ENCODE measurements at places on chromosomes 12 and 14.

- H3K36me3 ChIP-seq, result no peaks in the 10 kb centered on the region
- H3K27ac ChIP-seq, result no peak overlapping the region
- H3K4me3 ChIP-seq, result no peak overlapping the region
- DNase-seq, result no peak
- H3K4me1 ChIP-seq, result no peaks in the 10 kb centered on the region
Observed at GRCh38 chr14:66629499-66629898, 121.6 kb downstream of the GPHN start.

GRCh38 chr14:63712123-63712522, 15.7 kb downstream of the SGPP1 start:
- DNase-seq, result no peak
- H3K27me3 ChIP-seq, result no peaks in the 10 kb centered on the region
- no peak overlapping the region for H3K4me3 ChIP-seq
- H3K4me1 ChIP-seq, result no peaks in the 10 kb centered on the region
- peaks cover 16% of the 10 kb centered on the region for H3K36me3 ChIP-seq
- H3K27ac ChIP-seq, result no peak overlapping the region

GRCh38 chr12:82474798-82475184, 116.5 kb downstream of the METTL25 start:
- no peak overlapping the region for H3K4me3 ChIP-seq
- H3K27ac ChIP-seq, result no peak overlapping the region
- H3K27me3 ChIP-seq, result no peaks in the 10 kb centered on the region
- H3K36me3 ChIP-seq, result no peaks in the 10 kb centered on the region
- H3K4me1 ChIP-seq, result no peaks in the 10 kb centered on the region

- H3K27me3 ChIP-seq, result no peaks in the 10 kb centered on the region
- peak overlapping the region; percentile 81 for H3K27ac ChIP-seq
- H3K4me1 ChIP-seq, result peaks cover 95% of the 10 kb centered on the region
- H3K36me3 ChIP-seq, result peaks cover 69% of the 10 kb centered on the region
- no peak overlapping the region for H3K4me3 ChIP-seq
- DNase-seq, result peak; percentile 74
Observed at GRCh38 chr12:11771356-11771755, 121.9 kb downstream of the ETV6 start.

DNA sequence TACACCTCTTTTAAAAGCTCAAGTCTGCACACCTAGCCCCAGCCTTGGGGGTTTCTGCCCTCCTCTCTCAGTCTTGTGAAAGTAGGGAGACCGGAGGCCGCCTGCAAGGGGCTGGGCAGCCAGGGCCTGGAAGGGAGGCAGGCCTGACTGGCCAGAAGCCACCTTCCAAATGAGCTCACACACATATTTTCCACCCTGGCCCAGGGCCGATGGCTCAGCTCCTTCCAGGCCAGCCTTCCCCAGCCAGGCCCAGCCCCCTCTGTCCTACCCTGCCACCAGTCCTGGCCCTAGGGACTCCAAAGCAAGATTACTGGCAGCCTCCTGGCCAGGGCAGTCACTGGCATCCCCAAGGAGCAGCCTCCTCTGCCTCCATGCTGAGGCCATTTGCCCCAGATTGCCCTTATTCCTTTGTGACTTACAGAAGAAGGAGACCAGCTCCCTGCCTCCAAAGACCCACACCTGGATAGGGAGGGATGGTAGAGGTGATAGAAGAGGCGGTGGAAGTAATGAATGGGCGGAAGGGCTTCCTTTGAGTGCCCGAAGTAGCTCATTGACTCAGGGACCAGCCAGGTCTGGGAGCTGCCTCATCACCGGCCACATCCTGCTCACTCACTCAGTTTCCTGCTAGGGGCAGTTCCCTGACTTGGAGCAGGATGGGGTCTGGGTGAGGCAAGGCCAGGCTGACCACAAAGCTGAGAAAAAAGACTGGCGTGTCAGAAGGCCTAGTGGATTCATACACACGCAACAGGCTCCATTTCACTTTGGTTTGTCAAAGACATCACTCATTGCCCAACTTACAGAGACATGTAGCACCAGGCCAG, 14.8 kb downstream of the MMP14 start:
- no peak overlapping the region for H3K27ac ChIP-seq
- no peak overlapping the region for H3K4me3 ChIP-seq
- DNase-seq, result peak; percentile 80
- H3K4me1 ChIP-seq, result peaks cover 3% of the 10 kb centered on the region

DNA sequence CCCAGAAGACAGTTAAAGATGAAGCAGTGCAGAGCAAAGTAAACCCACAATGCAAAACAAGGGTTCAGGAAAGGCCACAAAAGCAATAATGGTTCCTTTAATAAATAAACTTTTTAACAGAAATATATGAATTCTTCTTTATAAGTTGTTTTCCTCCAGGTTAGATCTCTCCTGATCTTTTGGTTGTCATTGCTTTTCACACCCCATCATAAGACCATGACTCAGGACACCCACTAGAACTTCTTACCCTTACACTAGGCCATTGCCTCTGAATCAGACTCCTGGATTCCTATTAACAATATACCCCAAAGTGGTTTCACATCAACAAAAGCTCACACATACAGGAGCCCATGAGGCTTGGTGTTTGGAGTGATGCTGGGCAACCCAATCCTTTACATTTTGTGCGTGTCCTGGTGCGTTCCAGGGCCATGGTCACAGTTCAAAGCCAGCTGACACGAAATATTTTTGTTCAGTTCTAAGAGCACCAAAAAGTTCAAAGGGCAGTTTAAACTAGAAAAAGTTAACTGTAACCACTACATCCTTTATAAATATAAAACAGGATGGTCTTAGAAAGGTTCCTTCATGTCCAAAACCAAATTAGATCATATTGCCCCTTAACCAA, 187.0 kb downstream of the EPS8 start:
- H3K4me3 ChIP-seq, result no peak overlapping the region
- DNase-seq, result no peak
- no peak overlapping the region for H3K27ac ChIP-seq
- no peaks in the 10 kb centered on the region for H3K27me3 ChIP-seq

- no peak for DNase-seq
- no peak overlapping the region for H3K4me3 ChIP-seq
- no peaks in the 10 kb centered on the region for H3K4me1 ChIP-seq
- no peaks in the 10 kb centered on the region for H3K27me3 ChIP-seq
- H3K27ac ChIP-seq, result no peak overlapping the region
Observed at GRCh38 chr12:80045594-80045993, 53.7 kb upstream of the OTOGL start.

DNA sequence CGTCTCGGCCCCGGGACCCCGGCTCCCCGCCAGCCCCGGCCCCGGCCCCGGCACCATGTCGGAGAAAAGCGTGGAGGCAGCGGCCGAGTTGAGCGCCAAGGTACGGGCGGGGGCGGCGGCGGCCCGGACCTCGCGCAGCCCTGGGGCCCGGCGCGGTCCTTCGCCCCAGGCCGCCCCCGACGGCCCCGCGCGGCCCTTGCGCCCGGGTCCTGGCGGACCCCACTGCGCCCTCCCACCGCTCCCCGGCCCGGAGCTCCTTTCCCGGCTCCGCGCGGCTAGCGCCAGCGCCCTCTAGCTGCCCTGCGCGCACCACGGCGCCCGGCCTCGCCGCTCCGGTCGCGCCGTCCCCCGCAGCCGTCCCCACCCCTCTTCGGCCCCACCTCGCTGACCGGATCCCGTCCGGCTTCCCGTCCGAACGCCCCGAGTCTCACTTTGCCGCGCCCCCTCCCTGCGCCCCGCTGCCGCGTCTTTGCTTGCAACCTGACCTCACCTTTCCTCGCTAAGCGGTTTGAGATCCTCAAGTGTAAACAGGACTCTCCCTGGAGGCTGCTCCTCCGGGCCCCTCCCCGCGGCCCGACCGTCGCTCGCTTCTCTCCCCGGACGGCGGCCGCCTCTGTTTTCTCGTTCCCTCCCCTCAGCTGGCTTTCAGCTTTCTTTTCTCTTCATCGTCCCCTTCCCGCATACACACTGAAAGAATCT, 637 bp downstream of the PTMS start:
- no peaks in the 10 kb centered on the region for H3K27me3 ChIP-seq
- no peak overlapping the region for H3K27ac ChIP-seq
- no peaks in the 10 kb centered on the region for H3K36me3 ChIP-seq
- H3K4me1 ChIP-seq, result peaks cover 68% of the 10 kb centered on the region
- peak; percentile 57 for DNase-seq

- H3K27ac ChIP-seq, result no peak overlapping the region
- H3K4me3 ChIP-seq, result peak overlapping the region; percentile 36
- peaks cover 38% of the 10 kb centered on the region for H3K4me1 ChIP-seq
- peaks cover 36% of the 10 kb centered on the region for H3K27me3 ChIP-seq
Observed at GRCh38 chr14:105201925-105202513, 20.9 kb upstream of the NUDT14 start.

- no peaks in the 10 kb centered on the region for H3K36me3 ChIP-seq
- DNase-seq, result no peak
- no peak overlapping the region for H3K4me3 ChIP-seq
- H3K27me3 ChIP-seq, result no peaks in the 10 kb centered on the region
- no peak overlapping the region for H3K27ac ChIP-seq
Observed at GRCh38 chr14:68146818-68147217, 327.2 kb downstream of the RAD51B start.

DNA sequence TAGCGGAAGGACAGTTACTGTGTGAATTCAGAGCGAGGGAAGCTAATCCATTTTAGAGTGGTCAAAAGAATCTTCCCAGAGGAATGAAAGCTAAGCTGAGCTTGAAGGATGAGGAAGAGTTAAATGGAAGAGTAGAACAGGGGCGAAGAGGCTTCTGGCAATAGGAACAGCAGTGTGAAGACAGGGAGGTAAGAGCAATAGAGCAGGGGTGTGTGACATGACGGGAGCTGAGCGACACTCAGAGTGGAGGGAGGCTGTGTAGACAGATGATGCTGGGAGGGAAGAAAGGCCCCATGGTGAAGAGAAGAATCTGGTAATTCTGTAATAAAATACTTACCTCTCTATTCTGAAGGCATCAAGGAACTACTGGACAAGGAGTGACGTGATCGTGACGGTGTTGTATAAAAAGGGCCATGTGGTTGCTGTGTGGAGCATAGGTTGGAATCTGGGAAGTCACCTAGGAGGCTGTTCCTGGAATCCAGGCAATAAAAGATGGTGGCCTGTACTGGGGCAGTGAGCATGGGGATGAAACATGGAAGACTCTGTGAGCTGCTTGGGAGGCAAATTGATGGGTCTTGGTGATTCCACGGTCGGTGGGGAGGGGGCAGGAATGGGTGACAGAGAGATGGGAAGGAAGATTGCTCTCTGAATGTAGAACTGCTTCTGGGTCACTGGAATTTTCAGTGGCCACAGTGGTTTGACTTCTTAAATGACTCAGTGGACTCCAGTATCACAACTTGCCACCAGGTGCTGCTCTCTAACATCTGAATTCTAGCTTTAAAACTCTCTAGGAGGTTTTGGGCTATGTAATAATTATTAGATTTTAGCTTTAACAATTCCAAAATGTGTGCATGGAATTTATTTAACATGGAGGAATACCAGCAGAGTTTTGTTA, 164.1 kb downstream of the ATP23 start:
- H3K27me3 ChIP-seq, result no peaks in the 10 kb centered on the region
- H3K27ac ChIP-seq, result no peak overlapping the region
- DNase-seq, result no peak
- H3K4me1 ChIP-seq, result no peaks in the 10 kb centered on the region

- no peak for DNase-seq
- no peaks in the 10 kb centered on the region for H3K36me3 ChIP-seq
- no peaks in the 10 kb centered on the region for H3K4me1 ChIP-seq
- H3K27ac ChIP-seq, result no peak overlapping the region
- peaks cover 16% of the 10 kb centered on the region for H3K27me3 ChIP-seq
Observed at GRCh38 chr12:132288516-132289215, 40.7 kb downstream of the GALNT9 start.

DNA sequence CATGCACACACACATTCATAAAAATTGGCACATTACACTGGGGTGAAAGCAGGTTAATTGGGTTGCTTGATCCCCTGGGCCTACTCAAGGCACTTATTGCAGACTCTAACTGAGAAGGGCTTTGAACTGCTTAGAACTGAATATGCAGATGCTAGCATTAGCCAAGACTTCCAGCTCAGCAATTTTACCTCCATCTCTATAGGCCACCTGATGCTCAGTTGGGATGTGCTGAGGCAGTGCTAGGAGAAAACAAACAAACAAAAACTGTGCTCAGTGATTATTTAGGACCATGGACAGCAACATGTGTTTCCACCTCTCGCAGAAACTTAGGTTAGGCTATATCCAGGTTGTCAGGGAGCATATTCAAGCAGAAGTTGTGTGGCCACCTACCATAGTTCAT, 124.8 kb upstream of the WSCD2 start:
- no peak overlapping the region for H3K27ac ChIP-seq
- no peaks in the 10 kb centered on the region for H3K27me3 ChIP-seq
- H3K36me3 ChIP-seq, result no peaks in the 10 kb centered on the region
- no peak overlapping the region for H3K4me3 ChIP-seq
- peak; percentile 7 for DNase-seq
- no peaks in the 10 kb centered on the region for H3K4me1 ChIP-seq

DNA sequence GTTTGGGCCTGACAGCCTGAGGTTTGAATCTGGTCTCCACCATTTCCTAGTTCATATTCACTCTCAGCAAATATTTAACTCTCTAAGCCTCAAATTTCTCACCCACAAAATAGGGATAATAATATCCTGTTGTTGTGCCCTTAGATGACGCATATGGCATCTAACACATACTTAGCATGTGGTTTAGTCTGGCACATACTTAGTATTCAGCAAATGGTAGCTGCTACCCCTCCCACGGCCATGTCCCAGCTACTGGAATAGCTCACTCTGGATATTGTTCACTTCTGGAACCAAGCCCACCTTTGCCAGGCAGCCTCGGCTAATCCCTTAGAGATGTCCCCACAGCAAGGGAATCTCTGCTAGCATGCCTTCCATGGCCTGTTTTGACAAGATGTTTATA, 53.3 kb downstream of the BICD1 start:
- DNase-seq, result no peak
- no peak overlapping the region for H3K27ac ChIP-seq
- H3K36me3 ChIP-seq, result peaks cover 2% of the 10 kb centered on the region
- H3K27me3 ChIP-seq, result no peaks in the 10 kb centered on the region
- H3K4me1 ChIP-seq, result no peaks in the 10 kb centered on the region

GRCh38 chr12:11719678-11720099, 70.2 kb downstream of the ETV6 start:
- peaks cover 6% of the 10 kb centered on the region for H3K36me3 ChIP-seq
- H3K4me1 ChIP-seq, result peaks cover 90% of the 10 kb centered on the region
- no peak overlapping the region for H3K27ac ChIP-seq
- no peak overlapping the region for H3K4me3 ChIP-seq
- DNase-seq, result peak; percentile 91

DNA sequence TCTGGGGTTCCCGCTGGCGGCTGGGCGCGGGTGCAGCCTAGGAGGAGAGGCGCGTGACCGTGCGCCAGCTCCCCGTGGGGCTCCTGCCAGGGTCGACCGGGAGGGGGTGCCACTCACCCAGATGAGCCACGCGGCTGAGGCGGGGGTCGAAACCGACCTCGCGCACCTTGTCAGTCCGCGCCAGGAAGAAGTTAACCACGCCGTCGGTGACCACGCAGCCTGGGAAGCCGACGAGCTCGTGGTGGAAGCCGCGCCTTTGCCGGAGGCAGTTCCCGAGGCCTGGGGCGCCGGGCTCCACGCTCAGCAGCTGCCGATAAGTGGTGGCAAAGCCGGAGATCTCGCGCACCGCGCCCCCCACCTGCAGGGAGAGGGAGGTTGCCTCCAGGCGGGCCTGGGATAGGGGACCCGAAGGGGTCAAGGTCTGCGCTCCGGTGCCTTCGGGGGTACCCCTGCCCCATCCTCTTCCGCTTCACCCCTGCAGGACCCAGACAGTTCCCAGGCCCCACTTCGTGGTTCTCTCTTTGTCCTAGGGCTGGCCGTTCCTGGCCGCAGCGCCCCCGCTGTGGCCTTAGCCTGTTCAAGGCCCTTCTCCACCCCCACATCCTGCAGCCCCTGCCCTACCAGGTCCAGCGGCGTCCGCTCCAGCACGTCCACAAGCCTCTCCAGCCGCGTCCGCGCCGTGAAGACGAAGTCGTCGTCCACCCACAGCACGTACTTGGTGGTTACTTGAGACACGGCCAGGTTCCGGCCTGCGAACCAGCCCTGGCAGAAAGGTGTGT, 5.3 kb downstream of the B4GALNT1 start:
- H3K27ac ChIP-seq, result no peak overlapping the region
- peaks cover 12% of the 10 kb centered on the region for H3K4me1 ChIP-seq
- H3K36me3 ChIP-seq, result no peaks in the 10 kb centered on the region
- H3K4me3 ChIP-seq, result no peak overlapping the region
- peak; percentile 70 for DNase-seq
